ENCODE measurements at places on chromosomes 5 and 9.

DNA sequence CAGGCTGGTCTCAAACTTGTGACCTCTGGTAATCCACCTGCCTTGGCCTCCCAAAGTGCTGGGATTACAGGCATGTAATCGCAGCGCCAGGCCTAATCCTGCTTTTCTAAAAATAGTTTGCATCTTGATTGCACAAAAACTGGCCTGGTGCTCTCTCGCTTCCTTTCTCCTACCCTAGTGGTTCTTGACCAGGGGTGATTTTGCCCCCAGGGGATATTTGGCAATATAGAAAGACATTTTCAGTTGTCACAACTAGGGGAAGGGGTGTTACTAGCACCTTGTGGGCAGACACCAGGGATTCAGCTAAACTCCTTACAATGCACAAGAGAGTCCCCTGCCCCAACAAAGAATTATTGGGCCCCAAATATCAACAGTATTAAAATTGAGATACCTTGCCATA lies 139.8 kb downstream of the DROSHA start:
- DNase-seq: no peak

DNA sequence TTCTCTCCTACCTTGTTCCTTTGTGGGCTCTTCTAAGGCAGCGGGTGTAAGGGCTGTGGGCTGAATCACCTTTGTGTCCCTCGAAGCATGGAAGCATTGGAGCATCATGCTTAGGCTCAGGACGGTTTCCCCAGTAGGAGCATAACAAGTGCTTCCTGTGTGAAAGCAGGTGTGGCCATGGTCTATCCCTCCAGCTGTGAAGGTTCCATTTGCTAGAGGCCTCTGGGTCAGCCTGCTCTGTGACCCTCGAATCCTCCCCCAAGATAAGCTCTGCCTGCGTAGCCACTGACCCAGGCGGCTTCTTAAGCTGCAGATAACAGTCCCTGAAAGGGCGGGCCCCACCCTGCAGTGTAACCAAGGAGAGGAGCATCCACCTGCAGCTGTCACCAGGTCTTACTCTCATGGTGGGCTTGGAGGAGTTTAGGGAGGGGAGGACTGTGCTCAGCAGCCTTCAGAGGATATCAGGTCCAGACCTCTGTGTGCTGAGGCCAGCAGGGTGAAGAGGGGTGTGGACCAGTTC lies 8.4 kb upstream of the NDST1 start:
- no peak for DNase-seq

DNA sequence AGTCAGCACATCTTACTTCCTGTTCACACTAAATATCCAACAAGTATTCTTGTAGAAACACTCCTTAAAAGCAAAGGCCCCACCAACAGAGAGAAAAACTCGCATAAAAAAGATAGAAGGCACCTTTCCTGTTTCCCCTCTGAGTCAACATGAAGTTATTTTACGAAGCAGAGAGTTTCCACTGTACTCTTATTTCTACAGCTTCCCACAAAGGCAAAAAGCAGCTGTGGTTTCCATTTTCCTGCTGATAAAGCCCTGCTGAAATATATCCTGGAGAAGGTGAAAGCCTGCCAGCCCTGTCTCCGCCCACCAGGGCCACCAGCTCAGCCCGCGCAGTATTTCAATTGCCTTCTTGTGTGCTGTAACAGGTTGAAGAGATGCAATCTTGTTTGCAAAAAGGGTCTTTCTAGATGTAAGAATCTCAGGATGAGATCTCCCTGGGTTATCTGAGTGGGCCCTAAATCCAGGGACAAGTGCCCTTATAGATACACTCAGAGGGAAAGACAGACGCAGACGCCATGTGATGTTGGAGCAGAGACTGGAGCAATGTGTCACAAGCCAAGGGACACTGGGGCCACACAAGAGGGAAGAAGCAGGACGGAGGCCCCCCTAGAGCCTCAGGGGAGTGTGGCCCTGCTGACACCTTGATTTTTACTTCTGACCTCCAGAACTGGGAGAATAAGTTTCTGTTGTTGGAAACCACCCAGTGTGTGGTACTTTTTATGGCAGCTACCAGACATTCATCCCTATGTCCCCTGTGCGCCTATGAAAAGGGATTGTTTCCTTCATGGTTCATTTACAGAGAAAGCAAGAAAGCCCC lies 19.9 kb downstream of the SEMA4D start:
- peak; percentile 42 for DNase-seq

DNA sequence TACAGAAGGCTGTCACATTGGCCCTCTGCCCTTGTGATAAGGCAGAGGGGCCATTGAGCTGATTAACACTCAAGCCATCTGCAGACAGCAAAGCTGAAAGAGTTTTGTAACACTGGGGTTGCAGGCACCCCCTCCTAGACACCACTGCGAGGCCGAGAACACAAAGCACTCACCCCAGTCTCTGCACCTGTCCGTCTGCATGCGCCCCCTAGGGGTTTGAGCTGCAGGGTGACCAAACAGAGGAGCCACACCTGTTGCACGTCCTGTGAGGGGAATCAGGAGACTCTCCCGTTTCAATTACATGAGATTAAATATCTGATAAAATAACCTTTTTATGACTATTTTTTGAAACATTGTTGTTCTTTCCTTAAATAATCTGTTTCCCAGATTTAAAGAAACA lies 1180.4 kb downstream of the CDH9 start:
- DNase-seq: no peak

- DNase-seq: no peak
Observed at GRCh38 chr5:135240781-135241360, 158.2 kb downstream of the MACROH2A1 start.

DNA sequence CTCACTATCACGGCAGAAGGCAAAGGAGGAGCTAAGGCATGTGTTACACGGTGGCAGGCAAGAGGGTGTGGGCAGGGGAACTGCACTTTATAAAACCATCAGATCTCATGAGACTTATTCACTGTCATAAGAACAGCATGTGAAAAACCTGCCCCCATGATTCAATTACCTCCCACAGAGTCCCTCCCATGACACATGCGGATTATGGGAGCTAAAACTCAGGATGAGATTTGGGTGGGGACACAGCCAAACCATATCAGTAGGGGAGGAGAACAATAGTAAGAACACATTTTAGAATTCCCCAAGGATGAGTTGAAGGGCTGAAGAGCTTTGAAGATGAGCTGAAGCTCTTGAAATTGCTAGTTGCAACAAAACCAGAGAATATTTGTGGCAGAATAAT lies 287.9 kb downstream of the SMARCA2 start:
- DNase-seq: no peak
